Kidney glomerular epithelial cell (primary cell): ENCODE measurements at places on chromosomes 3 and 15.

DNA sequence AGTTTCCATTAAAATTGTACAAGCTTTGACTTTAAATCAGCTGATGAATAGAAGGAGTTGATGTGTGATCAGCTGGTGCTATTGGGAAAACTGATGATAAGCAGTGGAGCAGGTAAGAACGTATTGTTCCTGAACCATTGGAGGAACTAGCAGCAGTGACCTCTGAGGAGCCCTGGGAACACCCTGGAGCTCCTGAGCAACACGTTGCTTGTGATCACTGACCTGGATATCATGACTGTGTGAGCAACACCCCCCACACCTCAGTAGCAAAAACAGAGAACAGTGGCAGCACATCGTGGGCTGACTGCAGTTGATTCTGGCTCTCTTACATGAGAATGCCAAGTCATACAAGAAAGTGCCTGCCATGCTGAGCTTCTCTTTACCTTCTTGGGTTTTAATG, 72.9 kb downstream of the BLM start:
- DNase-seq: peak; percentile 64

DNA sequence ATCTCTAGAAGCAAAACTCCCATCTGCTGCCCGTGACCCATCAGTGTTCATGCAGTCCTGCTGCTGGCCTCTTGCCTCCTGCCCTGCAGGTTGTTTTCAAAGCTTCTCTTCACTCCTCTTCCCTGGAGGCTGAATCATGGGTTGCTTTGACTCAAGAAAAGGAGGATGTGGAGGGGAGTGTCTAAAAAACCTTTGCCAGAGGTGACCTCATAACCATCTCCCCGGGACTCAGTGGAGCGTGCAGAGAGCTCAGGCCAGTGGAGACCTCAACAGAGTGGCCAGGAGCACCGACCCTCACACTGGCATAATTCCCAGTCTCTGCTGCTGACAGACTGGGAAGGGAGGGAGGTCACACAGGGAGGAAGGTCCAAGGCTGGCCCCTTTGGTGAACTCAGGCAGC, 60.9 kb upstream of the ITGA11 start:
- peak; percentile 97 for DNase-seq

GRCh38 chr3:126026761-126027160, 57.2 kb downstream of the SLC41A3 start:
- DNase-seq: no peak

- no peak for DNase-seq
Observed at GRCh38 chr3:37571269-37571668, 290.4 kb upstream of the CTDSPL start.

DNA sequence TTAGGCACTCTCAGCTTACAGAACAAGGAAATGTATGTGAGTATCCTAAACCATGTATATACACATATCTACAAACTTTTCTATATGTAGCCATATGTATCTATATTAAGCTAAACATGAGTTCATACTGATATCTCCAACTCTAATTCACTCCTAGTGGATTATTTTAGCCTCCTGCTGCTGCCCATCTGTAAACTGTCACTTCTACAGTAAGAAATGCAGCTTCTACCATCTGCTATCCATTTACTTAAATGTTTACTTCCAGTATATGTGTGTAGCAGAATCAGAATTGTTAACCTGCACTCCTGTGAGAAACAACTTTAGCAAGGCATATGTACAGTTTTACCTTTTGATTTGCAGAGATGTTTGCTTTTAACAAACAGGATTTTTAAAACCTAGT, 478.5 kb upstream of the CBLB start:
- DNase-seq: no peak
